ENCODE measurements at places on chromosomes 13 and 19.

DNA sequence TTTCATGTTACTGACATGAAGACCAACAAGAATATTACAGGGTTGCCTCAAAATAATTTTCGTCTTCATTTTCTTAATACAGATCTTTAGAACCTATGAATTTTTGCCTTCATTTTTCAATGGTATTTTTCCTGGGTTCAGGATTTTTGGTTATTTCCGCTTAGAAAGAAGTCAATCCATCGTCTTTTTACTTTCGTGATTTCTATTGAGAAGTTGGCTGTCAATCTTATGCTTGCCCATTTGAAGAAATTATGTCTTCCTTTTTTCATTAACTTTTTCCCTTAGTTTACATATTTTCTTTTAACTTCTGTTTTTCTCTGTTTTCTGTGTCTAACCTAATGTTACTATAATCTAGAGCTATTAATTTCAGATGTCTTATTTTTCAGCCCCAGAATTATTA, 868.9 kb upstream of the SLC10A2 start:
- no peak for DNase-seq

DNA sequence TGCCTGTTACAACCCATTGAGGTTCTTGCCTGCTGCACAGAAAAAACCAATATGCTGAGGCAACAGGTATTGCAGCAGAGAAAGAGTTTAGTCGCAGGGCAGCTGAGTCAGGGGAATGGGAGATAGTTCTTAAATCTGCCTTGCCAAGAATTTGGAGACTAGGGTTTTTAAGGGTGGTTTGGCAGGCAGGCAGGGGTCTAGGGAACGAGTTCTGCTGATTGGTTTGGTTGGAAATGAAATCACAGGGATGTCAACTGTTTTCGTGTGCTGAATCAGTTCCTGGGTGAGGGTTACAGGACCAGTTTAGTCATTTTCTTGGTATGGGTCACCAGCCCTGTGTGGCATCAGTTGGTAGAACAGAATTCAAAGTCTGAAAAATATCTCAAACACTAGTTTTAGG, 36.6 kb downstream of the PDS5B start:
- DNase-seq = no peak

DNA sequence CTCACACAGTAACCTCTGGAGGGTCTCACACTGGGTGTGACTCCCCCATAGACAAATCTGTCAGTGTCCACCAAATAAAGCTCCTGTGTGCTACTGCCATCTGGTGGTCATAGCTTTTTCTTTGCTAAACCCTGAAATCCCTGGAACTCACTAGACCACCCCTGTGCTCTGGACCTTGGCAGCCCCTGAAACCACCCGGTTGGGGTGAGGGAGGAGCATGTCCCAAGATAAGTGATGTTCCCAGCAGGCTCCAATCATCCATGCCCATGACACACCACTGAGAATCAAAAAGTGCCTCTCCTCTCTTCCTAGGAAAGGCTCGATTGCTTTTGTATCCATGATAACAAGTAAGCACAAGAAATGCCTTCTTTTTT, 6.5 kb upstream of the HSD17B14 start:
- no peak for DNase-seq

GRCh38 chr19:50158577-50158976, 4.5 kb downstream of the IZUMO2 start:
- DNase-seq = no peak

- no peak for DNase-seq
These were observed 12.2 kb upstream of the FUT5 start for GRCh38 chr19:5882421-5882968.

All from activated T-cell treated with anti-CD3 and anti-CD28 coated beads for 48 hours (primary cell).